ENCODE measurements at places on chromosomes 3 and 15.

- no peak for DNase-seq
Measured at GRCh38 chr3:57046101-57046765, 14.2 kb upstream of the SPATA12 start.

DNA sequence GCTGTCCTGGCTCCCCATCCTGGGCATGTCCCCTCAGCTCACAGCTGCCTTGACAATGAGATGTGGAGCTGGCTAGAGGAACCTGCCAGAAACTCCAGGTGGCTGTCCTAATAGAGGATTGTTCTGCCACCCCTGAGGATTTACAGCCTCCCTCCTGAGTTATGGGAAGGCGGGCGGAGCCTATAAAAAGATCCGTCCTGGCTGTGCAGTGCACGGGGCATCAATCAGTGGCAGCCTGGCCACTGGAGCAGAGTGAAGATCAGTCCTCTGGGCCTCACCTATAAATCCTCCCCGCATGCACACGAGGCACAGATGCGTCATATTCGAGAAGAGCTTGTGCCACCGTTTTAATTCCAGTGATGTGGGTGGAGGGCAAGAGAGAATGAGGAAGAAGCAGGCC is 90.0 kb downstream of the MEGF11 start:
- DNase-seq: no peak

DNA sequence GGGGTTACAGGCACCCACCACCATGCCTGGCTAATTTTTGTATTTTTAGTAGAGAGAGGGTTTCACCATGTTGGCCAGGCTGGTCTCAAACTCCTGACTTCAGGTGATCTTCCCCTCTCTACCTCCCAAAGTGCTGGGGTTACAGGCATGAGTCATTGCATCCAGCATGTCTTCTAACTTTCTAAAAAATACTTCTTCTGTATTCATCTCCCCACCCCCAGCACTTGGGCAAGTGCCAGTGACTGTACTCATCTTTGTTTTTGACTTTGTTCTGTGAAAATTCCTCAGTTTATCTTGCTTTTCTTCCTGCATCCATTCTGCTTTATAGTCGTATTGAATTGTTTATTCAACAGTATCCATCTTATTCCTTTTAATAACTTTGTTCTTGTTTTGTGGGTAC is 47.6 kb downstream of the ARIH1 start:
- no peak for DNase-seq

GRCh38 chr15:66935688-66936087 is 129.7 kb upstream of the SMAD3 start:
- DNase-seq: no peak

GRCh38 chr3:21620511-21621155 is 130.4 kb downstream of the ZNF385D start:
- no peak for DNase-seq

- no peak for DNase-seq
Measured at GRCh38 chr15:65577129-65577996, 33.6 kb downstream of the INTS14 start.

GRCh38 chr3:100029689-100030088 is 84.6 kb downstream of the FILIP1L start:
- no peak for DNase-seq

DNA sequence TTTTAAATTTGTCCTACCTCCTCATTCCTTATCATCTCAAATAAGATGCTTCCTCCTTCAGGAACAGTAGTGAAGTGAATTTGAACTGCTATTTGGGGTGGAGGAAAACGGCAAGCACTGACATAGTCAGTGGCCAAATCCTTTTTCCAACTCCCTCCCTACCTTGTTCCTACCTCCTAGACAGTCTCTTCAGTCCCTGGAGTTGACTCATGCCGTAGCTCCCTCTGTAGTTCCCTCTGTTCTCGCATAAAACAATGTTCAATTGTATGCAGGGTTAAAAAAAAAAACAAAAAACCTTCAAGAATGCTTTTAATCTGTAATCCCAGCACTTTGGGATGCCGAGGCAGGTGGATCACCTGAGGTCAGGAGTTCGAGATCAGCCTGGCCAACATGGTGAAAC is 1.4 kb downstream of the UBR1 start:
- DNase-seq: no peak

GRCh38 chr3:55721716-55722484 is 234.8 kb upstream of the WNT5A start:
- DNase-seq: no peak

DNA sequence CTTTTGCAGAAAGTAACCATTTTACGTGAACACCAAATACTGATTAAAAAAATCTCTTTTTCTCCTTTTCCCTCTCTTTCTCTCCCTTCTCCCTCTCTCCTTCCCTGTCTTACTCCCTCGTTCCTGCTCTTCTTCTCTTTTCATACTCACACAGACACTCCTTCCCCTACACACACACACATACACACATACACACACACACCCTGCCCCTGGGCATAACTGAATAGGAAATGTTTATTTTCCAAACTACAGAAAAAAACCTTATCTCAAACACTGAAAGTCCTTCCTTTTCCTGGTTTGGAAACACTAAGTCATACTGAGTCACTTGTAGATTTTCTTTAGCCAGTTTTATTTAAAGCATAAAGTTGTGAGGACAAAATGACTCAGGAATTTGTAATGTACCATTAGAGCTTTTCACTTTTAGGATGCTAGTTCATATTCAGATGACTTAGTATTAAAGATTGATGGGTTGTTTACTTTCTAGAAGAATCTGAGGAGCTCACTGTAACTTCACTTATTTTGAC is 62.4 kb downstream of the MBNL1 start:
- DNase-seq: no peak

- no peak for DNase-seq
Measured at GRCh38 chr3:39910826-39911464, 101.5 kb downstream of the MYRIP start.

DNA sequence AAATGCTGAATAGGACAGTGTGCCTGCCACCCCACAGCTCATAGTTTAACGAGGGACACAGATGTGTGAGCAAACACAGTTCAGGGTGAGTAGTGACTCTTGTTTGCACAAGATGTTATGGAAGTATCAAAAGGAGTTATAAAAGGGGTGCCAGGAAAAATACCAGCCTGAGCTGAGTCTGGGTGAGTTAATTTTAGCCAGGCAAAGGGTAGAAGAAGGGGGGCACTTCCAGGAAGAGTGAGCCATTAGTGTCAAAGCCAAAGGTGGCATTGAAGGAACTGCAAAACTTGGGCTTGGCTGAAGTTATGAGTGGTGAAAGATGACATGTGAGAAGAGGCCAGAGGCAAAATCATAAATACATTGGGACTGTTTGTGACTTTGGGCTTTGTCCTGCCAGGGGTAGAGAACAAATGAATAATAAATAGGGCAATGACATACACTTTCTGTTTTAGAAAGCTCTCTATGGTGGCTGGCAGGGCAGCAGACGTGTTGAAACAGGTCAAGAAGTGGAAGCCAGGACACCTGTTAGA is 1.9 kb upstream of the SPPL2A start:
- no peak for DNase-seq

GRCh38 chr15:95604634-95605036 is 725.9 kb upstream of the NR2F2 start:
- no peak for DNase-seq

GRCh38 chr15:69668963-69669362 is 216.3 kb downstream of the RPLP1 start:
- DNase-seq: no peak

DNA sequence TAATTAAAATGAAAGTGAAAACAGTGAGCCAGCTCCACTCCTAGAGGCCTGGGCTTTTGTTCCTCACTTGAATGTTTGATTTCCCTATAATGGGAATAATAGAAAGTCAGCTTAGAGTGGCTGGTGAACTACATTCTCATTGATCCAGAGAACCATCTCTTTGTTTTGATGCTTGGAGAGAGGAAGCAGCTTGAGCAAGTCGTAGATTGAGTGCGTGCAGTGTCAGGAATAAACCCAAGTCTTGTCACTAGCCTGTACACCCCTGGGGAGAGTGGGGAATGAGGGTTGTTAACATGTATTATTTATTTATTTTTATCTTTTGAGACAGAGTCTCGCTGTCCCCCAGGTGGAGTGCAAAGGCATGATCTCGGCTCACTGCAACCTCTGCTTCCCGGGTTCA is 885 bp upstream of the LSG1 start:
- DNase-seq: no peak

Data from activated CD4-positive, CD25-positive, alpha-beta regulatory T cell treated with anti-CD3 and anti-CD28 coated beads, Interleukin-2, amount 50 U/mL, for 16 hours (primary cell).